HT-29 (cell line): ENCODE measurements at places on chromosomes 4 and X. TPM values are rescaled to one million over a fixed set of nuclear protein-coding genes. Genes with fewer than 3 reads are reported as not detected.

- DNase-seq, result no peak
These were observed 2.4 kb downstream of the PKD2 start for GRCh38 chr4:88009871-88010270.

DNA sequence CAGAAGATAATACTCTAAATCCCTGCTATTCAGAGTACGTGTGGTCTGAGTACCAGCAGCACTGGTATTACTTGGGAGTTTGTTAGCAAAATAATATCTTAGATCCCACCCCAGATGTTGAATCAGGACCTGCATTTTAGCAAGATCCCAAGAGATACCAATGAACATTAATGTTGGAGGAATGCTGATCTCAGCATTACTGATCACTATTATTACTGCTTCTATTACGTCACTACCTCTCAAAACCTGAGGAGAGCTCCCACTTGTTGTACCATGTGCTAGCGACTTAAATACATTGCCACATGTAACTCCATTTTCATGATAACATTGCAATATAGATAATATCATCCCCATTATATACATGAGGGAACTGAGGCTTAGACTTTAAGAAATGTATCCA, 185.2 kb downstream of the SPRY1 start:
- no peak for DNase-seq

GRCh38 chrX:7235071-7235470, 87.1 kb upstream of the PUDP start:
- no peak for DNase-seq

GRCh38 chr4:175457956-175458355, 354.1 kb downstream of the GPM6A start:
- DNase-seq, result no peak

DNA sequence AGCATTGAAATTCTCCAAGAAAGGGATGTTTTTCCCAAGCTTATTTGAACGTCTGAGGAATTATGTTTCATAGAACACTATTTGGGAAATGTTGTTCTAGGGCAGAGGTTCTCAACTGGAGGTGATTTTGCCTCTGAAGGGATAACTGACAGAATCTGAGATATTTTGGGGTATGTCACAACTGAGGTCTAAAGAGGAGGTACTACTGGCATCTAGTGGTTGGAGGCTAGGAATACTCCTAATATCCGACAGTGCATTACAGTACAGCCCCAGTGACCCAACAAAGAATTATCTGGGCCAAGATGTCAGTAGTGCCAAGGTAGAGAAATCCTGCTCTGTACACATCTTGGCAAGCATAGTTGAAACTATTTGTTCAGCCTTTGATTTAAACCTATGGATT, 6.4 kb downstream of the HSPA4L start:
- DNase-seq, result peak; percentile 46

- no peak for DNase-seq
These were observed 58.0 kb upstream of the SHOX start for GRCh38 chrX:572538-573124.

DNA sequence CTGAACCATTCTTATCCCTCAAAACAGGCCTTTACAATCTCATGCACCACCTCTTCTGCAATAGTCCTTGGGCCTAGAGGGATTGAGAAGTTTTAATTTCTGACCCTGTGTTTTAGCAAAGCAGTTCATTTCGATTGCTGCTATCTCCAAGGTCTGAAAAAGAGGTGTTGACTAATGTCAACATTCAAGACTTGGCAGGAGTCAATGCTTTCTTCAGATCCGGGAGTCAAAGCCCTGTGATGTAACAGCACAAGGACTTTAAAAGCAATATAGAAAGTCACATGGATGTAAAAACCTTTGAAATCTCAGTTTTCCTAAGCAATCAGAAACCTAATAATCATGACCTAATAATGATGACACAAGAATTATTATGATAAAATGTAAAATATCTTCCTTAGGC, 133.8 kb downstream of the ADAM29 start:
- DNase-seq, result no peak

The CT45A7 gene
- total RNA-seq, result not detected in 2 replicates

The GYG2 gene
- total RNA-seq, result 0.29 TPM in 1 of 2 replicates, not detected in the other

The AKAP14 gene
- total RNA-seq, result not detected in 2 replicates

The CITED1 gene
- total RNA-seq, result 1.3 and 3.2 TPM in 2 replicates

The ADRA2C gene
- 0.53 TPM in 1 of 2 replicates, not detected in the other for total RNA-seq

The GAGE10 gene
- total RNA-seq, result not detected in 2 replicates
